ENCODE measurements at places on chromosomes 13 and 19.

GRCh38 chr13:49238621-49239020 is 9.1 kb upstream of the CDADC1 start:
- DNase-seq: no peak

DNA sequence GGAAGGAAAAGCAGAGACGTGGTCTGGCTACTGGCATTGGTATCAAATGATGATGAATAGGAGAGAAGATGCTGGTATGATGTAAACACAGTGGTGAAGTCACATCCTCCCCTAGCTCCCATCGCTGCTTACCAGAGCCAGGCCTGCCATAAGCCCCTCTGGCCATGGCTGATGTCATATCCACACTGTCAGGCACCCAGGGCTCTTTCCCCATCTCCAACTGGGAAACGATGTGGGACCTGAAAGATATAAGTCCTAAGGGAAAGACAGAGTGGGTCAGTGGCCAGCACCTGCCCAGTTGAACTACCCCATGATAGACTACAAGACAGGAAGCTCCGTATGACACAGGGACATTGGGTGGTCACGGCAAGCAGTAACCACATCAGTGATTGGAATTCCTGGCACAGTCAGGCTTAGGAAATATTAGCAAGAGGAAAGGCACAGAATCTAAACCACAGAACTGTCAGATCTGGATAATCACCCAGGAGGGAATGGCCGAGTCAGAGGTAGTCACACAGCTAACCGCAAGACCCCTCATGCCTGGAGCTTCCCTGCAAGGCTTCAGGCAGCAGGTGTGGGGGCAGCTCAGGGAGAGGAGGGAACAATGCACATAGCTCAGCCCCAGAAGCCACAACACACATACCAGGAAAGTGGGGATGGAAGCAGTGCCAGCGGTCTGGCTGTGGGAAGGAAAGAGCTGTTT is 3.8 kb downstream of the ZNF792 start:
- DNase-seq: peak; percentile 89

DNA sequence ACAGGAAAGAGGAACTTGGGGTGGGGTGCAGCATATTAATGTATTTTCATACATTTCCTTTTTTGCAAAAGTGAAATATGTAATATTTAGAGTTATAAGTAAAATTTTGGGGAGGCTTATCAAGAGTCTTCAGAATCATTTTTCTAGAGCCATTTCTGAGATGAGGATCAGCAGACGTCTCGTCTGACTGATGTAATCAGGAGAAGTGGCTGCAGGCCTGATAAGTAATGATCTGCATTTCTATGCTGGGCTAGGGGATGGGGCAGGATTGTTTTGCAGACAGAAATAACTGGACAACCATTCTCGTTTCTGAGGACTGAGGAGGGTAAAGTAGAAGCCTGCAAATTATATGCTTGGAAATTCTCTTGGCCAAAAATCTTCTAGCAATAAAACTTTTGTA is 89.2 kb upstream of the ARGLU1 start:
- DNase-seq: no peak

DNA sequence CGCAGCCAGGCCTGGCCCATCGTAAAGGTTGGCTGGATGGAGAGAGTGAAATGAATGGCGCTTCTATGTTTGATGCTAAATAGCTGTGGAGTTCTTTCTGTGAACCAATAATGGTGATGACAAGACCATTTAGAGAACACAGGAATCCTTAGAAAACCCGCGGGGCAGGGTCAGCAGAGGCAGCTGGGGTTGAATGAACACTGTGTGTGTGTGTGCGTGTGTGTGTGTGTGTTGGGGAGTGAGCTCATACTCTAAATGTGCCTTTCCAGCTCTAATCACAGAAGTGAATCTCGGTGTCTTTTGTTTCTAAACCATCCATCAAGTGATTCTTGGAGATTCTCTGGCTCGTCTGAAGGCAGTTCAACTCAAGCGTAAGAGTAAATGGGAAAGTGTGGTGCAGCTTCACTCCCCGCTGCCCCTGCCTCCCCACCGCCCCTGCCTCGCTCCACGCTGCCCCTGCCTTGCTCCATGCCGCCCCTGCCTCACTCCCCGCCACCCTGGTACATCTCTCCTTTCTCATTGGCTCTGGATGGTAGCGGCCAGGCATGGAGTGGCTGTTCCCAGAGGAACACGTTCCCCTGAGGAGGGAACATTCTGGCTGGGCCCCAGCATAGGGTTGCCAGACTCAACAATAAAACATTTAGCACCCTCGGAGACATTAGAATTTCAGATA is 21.2 kb downstream of the TMPRSS9 start:
- DNase-seq: peak; percentile 31

DNA sequence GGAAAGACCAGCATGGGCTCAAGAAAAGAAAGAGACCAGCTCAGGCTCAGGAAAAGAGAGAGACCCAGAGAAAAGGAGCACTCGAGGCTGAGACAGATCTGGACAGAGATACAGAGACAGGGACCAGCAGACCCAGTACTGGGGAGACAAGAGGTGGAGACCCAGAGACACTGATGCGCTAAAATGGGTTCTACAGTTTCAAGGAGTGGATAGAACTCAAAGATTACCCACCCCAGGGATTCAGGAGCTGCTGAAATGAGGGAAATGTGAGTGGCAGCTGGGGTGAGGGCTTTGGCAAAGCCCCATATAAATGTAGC is 609 bp upstream of the ZSCAN18 start:
- no peak for DNase-seq

- DNase-seq: peak; percentile 37
These were observed 3.8 kb downstream of the GRIK5 start for GRCh38 chr19:42066075-42066754.

DNA sequence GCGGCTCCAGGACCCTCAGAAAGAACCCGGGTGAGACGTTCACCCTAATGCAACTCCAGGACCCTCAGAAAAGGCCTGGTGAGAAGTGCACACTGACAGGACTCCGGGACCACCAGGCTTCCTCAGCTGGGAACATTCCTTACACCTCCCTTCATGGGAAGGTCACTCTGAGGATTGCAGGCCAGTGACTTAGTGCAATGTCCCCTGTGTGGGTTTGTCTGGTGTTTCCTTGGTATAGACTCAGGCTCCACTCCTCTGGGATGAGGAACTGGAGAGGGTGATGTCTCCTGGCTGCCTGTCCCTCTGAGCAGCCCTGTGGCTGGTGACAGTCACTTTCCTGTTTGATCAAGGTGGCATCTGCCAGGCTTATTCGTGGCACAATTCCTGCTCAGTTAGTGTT is 49.7 kb downstream of the TEX29 start:
- no peak for DNase-seq

DNA sequence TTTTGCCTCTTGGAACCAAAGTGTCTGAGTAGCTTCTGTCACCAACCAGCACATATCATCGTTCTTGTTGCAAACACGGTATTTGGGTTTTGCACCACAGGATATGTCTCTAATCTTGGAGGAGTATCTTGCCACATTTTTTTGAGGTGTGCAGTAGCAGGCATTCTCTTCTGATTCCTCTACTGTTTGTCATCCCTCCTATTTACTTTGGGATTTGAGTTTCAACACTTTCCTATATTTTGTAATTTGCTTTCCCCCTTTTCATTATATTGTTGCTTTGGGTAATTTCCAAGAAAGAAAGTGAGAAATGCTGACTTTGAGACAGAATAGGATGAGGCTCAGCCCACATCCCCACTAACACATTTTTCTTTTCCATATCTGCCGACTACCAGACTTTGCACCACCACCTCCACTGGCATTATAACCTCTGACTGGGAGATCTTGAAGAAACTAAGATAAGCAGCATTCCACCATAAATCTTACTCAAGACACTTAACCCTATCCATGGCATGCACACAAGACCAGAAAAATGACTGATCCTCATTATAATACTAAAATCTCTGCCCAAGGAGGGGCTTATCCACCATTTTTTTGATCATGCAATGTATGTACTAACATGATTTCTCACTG is 12.0 kb upstream of the DZIP1 start:
- no peak for DNase-seq

GRCh38 chr19:1411255-1412191 is 4.1 kb downstream of the DAZAP1 start:
- peak; percentile 40 for DNase-seq

DNA sequence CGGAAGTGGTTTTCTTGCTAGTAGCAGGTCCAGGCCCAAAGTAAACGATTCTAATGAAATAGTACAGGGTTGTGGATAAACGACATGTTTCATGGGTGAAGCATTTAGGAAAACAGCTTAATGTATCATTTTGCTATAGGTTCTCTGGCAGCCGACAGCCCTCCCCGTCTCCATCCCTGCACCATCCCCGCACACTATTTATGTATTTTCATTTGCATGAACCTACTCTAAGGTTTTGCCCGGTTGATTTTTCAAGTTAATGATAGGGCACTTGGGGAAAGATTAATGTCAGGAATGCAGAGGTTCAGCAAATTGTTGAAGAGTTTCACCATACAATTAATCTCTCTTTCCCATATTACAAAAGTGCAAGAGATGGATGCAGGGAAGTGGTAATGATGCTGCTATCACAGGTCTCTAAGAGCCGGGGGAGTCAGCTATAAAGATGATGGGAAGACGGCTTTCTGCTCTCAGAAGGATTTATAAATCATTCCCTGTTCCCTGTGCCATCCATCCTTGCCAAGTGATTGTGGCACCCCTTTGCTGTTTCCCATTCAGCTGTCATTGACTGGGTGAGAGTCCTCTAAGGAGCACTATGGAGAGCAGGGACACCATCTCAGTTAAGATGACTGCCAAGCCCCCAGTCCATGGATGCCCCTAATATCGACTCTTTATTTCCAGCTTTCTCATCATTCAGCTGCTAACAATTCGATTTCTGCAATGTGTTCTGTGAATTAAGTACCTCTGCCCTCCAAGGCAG is 186.3 kb downstream of the IRS2 start:
- peak; percentile 43 for DNase-seq

- DNase-seq: no peak
These were observed 295.0 kb downstream of the ZNF536 start for GRCh38 chr19:30667227-30667626.

- DNase-seq: no peak
These were observed 6.0 kb downstream of the GPI start for GRCh38 chr19:34370983-34371382.

GRCh38 chr13:68124437-68125086 is 894.4 kb upstream of the PCDH9 start:
- no peak for DNase-seq

GRCh38 chr19:4715529-4716221 is 8.0 kb downstream of the DPP9 start:
- no peak for DNase-seq

GRCh38 chr13:39259371-39260140 is 221.3 kb downstream of the NHLRC3 start:
- DNase-seq: peak; percentile 16

DNA sequence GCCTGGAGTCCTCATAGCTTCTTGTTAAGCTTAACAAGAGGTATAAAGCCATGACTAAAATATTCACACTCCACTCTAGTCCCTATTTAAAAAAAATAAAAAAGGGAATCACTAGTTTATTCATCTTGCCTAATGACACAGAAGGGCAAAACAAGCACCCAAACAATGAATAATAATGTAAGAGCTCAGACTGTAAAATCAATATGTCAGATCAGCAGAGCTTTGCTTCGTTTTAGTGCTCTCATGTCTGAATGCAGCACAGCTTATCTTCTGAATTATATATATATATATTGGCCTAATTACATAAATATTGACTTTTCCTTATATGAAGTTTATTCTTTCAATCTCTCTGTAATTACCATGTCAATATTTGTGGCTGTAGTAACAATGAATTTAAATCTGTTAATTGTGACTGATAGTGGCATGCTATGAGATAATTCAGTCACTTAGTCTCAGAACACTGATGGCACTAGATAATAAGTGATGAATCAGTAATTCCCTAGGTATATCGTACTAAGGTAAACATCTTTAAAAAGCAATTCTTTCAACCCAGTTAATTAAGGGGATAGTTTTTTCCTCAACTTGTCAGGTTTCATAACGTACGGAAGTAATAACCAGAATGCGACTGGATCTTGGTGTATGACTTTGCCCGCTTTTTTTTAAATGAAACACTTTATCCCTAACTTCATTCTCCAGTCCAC is 361.9 kb upstream of the GPC6 start:
- no peak for DNase-seq

- no peak for DNase-seq
These were observed 2212.7 kb upstream of the PCDH20 start for GRCh38 chr13:63628310-63628709.

DNA sequence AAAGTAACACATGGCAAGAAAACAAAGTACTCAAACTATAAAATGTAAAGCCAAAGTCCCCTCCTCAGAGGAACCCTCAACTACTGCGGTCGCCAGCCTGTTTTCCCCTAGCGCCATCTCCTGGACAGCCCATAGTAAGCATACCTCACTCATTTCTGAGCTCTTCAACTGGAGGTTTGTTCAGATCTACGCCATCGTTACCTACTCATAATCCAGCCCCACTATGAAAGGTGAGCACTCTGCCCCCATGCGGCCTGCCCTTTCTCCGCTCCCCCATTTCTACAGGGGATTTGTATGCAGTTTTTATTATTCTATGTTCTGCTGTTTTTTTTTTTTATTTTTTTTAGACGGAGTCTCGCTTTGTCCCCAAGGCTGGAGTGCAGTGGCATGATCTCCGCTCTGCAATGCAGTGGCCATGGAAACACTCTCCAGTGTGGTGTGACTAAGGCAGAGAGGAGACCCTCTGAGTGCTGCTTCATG is 26.2 kb downstream of the OPA3 start:
- DNase-seq: peak; percentile 34
